ENCODE measurements at places on chromosomes 6 and 20.
A peak's percentile ranks its signal among the peaks of the same experiment; 100 is the strongest.

DNA sequence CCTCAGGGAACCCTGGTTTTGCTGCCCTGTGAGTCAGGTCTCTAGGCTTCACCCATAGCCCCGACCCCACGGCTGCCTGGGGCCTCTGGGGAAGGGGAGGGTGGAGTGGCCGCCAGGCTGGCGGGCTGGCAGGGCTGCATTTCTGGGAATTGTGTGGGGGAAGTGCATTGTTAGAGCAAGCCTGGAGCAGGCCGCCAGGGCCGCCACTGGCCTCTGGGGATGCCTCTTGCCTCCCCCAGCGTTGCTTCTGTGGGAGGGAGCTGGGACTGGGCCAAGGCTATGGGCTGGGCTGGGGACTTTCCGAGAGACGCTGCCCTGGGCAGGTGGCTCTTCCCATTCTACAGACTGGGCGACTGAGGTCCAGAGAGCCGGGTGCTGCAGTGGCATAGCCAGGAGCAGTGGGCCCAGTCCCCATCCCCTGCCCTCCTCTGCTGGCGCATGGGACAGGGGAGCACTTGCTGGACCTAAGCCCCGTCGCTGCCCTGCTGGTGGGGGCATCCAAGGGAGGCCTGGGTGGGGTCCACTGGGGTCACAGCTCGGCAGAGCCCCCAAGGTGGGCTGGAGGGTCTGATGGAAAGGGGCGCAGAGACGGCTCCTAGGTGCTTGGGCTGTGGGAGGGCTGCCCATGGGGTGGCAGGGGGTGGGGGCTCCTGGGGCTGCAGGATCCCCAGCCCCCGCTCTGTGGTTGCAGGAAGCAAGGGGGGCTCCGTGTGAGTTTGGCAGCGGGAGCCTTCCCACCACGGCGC lies 6.6 kb upstream of the SOX18 start:
- DNase-seq, result no peak

DNA sequence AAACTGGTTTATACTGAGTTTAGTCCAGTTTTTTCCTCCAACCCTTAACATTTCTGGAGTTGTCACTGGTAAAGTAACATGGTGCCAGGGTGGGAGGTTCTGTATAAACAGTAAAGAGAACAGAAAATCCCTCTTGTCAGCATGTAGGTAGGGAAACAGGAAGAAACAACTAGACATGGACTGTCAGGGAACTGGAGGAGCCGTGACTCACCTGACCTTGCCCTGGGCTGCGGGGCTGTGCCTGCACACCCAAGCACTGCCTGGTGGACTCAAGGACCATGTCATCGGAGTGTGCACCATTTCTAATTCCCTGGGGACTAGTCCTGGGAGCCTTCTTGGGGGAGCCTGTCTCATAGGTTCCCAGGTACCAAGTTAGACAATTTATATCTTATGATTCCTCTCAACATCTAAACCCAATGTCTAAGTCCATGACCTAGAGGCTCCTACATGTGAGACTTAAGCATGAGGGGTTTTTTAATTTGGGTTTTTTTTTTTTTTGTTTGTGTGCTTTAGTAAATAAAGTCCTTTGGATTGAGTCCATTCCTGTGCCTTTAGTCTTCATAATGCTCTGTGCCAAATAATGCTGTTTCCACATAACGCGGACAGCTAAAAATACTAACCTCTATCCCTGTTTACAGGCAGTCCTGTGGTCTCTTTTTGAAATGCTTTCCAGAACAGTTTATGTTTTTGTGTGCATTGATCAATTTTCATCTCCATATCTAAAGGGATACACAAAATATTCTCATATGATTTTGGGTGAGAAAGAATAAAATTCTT lies 136.9 kb upstream of the SUPT3H start:
- DNase-seq, result peak; percentile 22

GRCh38 chr6:11732036-11732631 lies 46.5 kb downstream of the ADTRP start:
- peak; percentile 10 for DNase-seq

GRCh38 chr20:61445741-61446140 lies 193.7 kb downstream of the CDH4 start:
- DNase-seq, result no peak

GRCh38 chr20:50009521-50010454 lies 27.0 kb downstream of the SNAI1 start:
- DNase-seq, result no peak

- DNase-seq, result peak; percentile 88
Observed at GRCh38 chr6:73798592-73798991, 102.6 kb downstream of the CD109 start.

DNA sequence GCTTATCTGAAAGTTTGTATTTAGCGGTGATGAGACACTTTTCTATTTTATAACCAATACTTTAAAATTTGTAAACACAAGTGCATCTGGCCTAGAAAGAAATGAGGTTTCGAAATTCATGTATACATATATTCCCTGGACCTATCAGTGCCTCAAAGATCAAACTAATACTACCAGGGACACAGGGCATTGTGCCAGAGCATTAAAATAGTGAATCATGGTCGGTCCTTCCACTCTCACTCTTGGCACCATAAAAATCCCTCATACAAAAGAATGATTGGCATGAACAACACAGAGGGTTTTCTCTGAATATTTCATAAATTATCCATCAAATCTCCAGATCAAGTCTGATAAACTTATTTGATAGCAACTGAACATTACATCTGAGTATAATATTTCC lies 62.0 kb downstream of the MMUT start:
- no peak for DNase-seq

- DNase-seq, result no peak
Observed at GRCh38 chr20:48550814-48551213, 277.0 kb downstream of the PREX1 start.

- DNase-seq, result no peak
Observed at GRCh38 chr6:101607111-101607690, 213.7 kb downstream of the GRIK2 start.

DNA sequence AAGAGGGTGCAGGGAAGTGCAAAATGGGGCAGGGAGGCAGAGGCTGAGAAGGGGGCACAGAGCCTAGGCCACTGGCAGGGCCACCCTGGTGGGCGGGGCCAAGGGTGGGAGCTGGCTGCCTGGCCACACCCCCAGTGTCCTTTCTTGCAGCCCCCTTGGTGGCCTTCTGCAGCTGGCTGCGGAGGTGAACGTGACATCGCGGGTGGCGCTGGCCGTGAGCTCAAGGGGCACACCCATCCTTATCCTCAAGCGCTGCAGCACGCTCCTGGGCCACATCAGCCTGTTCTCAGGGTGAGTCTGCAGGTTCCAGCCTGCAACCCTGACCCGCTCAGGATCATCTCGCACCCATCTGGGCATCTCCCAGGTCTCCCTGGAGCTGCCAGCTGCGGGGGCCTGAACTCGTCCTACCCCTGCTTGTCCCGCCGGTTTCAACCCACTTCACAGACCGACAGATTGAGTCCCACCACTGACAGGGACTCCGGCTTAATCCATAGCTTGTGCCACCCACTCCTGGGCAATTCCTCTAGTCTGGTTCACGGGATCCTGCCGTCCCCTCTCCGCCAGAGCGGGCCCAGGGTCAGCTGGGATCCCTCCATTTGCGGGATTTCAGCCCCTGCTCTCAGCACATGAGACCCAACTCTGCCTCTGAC lies 6.2 kb downstream of the BPIFB3 start:
- no peak for DNase-seq

DNA sequence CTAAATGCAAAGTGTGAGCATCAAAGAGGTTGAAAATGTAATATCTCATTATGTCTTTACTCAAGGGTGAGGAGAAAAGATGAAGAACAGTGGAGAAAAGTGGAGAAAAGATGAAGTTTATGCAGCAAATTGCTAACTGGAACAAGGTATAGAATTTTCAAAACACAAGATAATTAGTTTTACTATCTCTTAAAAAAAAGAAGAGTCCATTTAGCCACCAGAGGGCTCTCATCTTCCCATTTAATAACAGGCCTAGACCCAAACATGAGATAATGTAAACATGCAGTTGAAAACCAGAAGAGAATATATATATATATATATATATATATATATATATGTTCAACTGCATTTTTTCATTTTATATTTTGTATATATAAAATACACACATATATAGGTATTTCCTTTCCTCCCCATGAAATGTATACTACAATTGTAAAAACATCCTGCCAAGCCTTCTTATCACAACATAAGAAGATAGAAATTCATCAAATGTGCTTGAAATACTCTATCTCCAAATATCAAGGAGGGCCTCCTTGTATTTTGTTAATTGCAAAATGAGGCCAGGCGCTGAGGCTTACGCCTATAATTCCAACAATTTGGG lies 78.4 kb downstream of the ADTRP start:
- peak; percentile 70 for DNase-seq

- DNase-seq, result no peak
Observed at GRCh38 chr20:49786668-49787370, 25.8 kb upstream of the SLC9A8 start.

GRCh38 chr20:19875376-19876221 lies 117.5 kb downstream of the RIN2 start:
- no peak for DNase-seq

GRCh38 chr6:152453421-152453820 lies 183.7 kb downstream of the SYNE1 start:
- DNase-seq, result no peak

DNA sequence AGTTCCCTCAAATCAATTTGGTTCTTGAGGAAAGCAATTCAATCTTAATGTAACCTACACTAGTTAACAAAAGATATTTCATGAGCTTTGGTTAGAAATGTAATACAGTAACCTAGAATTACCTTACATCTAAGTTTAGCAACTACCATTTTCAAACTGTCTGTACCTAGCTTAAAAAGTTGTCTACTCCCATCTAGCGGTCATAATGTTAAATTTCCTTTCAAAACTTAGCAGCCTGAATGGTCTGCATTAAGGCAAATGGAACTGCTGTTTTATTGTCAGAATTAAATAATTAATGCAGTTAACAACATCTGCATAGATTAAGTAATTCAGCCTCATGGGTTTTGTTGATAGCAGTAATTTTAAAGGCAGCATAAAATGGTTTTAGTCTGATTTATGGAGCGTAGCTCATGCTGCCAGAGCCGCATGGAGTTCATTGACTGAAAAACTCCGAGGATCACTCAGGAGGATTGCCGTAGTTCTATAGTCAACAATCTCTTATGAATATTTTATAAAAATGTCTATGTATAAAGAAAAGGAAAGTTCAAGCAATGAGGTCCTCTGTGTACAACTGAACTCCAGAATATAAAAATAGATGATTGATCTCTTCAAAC lies 485.4 kb upstream of the MANEA start:
- no peak for DNase-seq

- DNase-seq, result no peak
Observed at GRCh38 chr20:31693987-31694661, 28.5 kb downstream of the BCL2L1 start.

DNA sequence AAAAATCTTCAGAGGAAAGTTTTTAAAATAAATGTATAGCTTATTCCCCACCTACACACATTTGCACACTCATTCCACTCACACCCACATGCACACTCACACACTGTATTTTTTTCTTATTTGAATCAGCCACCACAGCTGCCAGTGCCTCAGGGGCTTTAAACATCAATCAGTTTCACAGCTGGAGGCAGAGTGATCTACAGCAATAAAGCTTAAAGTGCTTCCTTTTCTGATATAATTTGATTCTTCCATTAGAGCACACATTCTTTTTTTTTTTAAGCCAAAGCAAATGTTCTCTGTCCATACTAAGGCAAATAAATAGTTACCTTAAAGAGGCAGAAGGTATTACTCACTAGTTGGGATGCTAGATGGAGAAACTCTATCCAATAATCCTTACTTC lies 498.8 kb upstream of the POU3F2 start:
- no peak for DNase-seq

DNA sequence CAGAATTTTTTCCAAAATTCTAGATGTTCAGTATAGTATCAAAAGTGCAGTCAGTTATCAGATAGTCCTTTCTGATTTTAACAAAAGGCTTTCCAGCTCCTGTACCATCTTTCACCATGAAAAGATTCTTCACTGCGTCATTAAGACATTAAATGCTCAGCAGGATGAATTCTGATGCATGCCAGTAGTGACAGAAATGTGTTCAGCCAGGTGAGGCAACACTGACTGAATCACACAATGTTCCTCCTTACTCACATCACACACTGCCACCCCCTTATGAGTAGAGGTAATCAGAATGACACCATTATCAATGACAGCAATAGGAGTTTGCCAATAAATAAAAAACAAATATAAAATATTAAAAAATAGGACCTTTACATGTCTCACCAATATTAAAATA lies 426.6 kb upstream of the PLCB4 start:
- DNase-seq, result no peak

DNA sequence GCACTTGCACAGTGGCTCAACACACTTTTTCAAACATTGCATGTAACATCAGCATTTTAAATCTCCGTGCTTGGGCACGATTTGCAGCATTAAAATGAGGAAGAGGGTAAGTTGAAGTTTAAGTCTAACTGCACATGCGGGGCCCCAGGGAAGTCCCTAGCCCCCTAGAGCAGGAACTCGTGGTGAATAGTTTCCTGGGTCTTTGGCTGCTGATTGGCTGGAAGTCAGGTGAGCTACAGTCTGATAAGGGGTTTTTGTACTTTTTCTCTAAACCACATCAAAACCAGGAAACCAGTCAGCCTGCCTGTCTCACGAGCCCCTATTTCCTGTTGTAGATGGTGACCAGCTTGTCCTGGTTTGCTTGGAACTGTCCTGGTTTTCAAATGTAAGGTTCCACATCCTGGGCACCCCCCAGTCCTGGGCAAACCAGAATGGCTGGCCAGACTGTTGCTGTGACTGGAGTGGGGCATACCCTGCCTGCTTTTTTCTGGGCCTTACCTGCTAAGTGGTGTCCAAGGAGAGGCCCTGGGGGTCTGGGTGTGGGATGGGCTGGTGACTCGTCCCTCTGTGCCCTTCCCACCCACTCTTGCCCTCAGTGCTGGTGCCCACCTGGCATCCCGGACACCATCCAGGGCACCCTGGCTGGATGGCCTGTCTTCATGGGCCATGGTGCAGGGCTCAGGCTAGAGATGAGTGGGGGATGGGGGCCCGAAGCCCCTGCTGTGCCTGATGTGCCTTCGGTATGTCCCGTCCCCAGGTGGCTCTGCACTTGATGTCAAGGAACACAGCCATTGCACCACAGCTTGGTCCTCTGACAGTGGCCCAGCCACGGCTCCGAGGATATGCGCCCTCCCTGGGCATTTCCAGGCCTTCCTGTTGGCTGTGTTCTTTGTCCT lies 31.8 kb downstream of the SUN5 start:
- DNase-seq, result no peak

DNA sequence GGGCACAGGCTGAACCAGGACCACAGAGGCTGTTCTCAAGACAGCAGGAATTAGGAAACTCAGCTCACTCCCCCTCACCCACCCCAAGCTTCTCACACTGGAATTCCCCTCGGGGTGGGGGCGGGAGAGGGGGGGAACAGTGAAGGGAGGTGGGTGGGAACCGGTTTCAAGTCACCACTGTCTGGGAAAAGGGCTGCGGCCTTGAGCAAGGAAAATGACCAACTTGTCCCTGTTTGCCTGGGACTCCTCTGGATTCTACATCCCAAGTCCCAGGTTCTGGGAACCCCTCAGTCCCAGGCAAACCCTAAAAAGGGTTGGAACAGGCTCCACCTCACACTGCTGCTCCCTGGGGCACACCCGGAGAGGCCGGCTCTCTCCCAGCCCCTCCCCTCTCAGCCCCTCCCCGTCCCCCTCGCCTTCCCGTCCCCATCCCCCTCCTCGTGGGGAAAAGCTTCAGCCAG lies 230.7 kb downstream of the TFAP2C start:
- no peak for DNase-seq

Measured in foreskin fibroblast (primary cell).